HFF-Myc (cell line): ENCODE measurements at places on chromosomes 2 and 18.

DNA sequence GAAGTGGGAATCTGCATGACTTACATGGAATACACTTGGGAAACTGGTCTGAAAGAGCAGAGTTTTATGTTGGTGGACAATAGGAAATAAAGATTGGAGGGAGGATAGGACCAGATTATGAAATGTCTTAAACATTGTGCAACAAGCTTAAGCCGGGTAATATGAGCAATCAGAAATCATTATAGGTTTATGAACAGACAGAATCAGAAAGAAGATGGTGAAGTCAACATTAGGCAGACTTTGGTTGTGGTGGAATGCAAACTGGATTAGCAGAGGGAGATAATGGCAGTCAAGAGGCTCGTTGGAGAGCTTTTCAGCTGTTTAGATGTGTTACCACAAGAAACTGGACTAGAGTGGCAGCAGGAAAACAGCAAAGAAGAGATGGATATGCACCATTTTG is 43.5 kb downstream of the CRIM1 start:
- DNase-seq: no peak

GRCh38 chr2:216474925-216475670 is 23.5 kb upstream of the RPL37A start:
- DNase-seq: no peak

- no peak for DNase-seq
Measured at GRCh38 chr2:156098506-156098905, 234.0 kb downstream of the NR4A2 start.

- no peak for DNase-seq
Measured at GRCh38 chr2:59181347-59181746, 940.2 kb upstream of the FANCL start.

GRCh38 chr2:128271911-128272600 is 46.6 kb downstream of the HS6ST1 start:
- DNase-seq: no peak
